ENCODE measurements at places on chromosomes 3 and 15.

- DNase-seq: no peak
These were observed 1.3 kb downstream of the TTBK2 start for GRCh38 chr15:42919308-42919707.

DNA sequence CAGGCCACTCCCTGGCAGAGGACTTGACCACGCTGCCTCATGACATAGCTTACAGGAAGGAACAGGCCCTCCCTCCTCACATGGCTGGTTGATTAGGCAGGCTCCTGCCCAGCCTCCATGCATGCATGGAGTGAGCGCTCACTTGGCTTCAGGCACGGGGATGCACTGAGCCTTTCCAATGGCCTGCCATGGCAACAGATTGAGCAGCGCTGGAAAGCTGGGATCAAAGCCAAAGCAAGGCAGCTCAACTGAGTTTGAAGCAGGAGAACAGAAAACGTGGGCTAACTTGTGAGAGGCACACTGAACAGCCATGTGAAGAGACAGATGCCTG lies 5.9 kb upstream of the GRAMD2A start:
- DNase-seq: no peak

- DNase-seq: no peak
These were observed 15.8 kb upstream of the SEMA3F start for GRCh38 chr3:50139308-50139707.

GRCh38 chr3:129507181-129507831 lies 21.1 kb upstream of the RHO start:
- DNase-seq: no peak

DNA sequence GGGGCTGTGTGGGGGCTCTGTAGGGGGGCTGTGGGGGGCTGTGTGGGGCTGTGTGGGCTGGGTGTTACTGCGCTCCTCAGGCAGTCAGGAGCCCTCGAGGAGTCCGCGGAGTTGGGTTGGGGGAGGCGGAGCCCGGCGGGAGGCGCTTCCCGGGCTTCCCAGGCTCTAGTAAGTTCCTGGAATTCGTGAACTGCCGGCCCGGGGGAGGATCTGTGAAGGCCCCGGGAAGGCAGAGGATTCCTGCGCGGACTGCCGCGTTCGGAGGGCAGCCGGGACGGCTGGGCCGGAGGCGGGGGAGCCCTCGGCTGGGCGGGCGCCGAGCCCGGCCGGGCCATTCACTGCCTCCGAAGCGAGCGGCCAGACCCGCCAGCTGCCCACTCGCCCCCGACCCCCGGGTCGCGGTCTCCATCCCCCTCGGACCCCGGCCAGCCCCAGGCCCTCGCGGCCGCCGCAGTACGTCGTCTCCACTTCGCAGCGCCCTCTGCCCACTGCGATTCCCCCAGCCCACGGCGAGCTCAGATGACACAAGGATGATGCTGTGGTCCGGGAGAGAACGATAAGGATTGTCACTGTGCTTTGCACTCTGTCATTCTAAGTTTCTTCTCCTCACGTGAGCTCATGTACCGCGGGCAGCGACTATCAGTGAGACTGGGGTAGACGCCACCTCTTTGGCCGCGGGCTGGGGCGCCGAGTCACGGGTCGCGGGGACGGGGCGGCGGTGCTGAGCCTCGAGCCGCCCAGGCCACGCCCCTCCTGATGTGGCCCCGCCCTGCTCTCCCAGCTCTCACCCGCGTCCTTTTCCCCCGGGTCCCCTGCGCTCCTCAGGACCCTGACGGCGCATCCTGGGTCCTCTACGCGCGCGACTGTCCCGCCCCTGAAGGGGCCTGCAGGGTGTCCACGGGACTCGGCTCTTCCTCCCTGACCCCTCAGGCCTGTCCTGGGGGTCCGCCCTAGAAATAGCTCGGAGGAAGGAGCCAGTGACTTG lies 65.3 kb downstream of the KLF13 start:
- DNase-seq: peak; percentile 90

DNA sequence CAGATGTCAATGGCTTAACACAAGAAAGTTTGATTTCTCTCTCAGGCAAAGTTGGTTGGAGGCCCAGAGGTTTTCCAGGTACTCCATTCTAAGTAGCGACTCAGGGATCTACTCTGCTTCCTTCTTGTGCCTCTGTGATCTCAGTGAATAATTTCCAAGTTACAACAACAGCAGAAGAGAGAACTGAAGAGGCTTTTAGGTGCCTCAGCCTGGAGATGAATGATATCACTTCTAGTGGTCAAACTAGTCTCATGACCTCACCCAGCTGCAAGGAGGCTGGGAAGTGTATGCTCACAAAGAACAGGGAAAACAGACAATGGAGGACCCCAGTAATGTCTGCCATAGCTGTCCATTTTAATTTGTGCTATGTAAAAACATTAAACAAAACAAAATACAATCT lies 4.6 kb upstream of the PRICKLE2 start:
- DNase-seq: no peak

Data from GM13976 (cell line).